Stimulated activated CD4-positive, alpha-beta T cell treated with anti-CD3 and anti-CD28 coated beads, Interleukin-1b, Interleukin-23, amount 100 ng/mL, for 1 hour (primary cell): ENCODE measurements at places on chromosomes 3 and 15.

DNA sequence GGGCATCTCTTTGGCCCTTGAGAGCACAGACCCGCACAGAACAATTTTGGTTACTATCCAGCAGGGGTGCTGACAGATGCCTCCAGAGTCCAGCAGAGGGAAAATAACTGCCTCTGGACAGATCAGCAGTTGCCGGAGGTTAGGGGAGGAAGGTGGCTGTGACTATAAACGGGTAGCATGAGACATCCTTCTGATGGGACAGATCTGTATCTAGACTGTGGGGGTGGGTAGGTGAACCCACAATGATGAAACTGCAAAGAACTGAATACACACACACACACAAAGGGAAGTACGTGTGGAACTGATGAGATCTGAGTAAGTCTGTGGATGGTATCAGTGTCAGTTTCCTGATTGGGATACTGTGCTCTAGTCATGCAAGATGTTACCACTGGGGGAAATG is 21.2 kb downstream of the ADAMTS7 start:
- DNase-seq: no peak

DNA sequence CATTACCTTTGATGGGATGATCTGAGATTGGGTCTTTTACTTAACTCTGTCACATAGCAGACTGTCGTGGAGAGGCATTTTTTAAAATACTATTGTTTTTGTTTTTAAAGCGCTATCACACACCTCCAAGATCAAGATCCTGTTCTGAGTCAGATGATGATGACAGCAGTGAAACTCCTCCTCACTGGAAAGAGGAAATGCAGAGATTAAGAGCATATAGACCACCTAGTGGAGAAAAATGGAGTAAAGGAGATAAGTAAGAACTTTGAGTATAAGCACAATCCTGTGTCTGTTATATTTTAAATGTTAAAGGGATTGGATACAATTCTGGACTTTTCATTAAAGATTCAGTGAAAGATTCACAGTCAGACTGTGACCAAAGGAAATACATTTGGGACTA is 18.4 kb upstream of the ZBTB47 start:
- DNase-seq: no peak

DNA sequence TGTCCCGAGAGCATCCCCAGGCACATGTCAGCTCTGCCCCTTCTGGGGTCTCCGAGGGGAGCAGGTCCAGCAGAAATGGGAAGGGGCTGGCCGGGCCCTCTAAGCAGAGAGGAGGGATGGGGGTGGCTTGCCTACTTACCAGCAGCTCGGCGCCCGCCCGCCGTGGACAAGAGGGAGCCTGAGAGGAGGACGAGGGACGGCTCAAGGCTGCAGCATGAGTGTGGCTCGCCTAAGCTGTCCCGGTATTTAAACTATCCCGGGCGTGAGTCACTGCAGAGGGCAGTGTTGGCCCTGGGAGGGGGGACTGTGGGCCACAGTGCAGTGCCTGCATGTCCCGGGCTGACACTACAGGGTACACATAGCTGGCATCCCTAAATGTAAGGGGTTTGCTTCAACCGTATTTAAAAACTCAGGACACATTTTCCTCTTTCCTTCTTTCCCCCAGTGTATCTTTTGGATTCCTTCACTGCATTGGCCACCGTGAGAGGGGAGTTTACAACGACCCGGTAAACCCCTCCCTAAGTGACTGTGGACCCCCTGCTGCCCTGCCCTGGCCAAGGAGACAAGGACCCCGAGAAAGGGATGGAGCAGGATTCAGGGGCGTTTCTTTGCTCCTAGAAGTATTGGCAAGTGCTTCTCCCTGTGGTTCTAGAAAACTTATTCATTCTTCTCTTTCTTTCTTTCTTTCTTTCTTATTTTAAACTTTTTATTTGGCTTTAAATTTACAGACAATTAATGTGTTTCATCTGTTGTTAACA is at the start of gene LRRC15:
LRRC15 (minus strand) TSS at position 222 of the 758 bp plus-strand sequence. CDS start 8,700 bp downstream, outside the sequence.
- no peak for DNase-seq

DNA sequence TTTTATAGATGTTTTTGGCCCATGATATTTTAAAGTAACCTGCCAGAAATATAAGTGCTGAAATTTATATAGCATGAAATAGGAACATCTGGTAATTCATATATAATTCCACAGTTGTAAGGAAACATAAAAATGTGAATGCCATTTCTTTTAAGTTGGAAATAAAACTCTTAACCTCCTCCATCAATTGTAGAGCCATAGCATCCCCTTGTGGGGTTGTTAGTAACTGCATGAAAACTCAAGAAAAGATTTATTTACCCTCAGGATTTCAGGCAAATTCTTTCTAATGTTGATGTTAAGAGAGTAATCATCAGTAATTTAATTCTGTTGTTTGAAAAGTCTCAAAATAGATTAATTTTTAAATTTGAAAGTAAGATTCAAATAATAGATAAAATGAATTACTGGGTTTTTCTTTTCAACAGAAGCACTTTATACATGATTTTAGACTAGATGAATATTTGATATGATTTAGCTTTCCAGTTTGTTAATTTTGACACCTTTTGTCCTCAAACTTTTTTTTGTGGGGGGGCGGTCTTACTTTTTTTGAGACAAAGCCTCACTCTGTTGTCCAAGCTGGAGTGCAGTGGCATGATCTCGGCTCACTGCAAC is 74.7 kb downstream of the RASA2 start:
- no peak for DNase-seq

- DNase-seq: no peak
Observed at GRCh38 chr15:80285379-80285778, 33.4 kb upstream of the CTXND1 start.

- DNase-seq: no peak
Observed at GRCh38 chr3:183266454-183266853, 13.4 kb downstream of the B3GNT5 start.

DNA sequence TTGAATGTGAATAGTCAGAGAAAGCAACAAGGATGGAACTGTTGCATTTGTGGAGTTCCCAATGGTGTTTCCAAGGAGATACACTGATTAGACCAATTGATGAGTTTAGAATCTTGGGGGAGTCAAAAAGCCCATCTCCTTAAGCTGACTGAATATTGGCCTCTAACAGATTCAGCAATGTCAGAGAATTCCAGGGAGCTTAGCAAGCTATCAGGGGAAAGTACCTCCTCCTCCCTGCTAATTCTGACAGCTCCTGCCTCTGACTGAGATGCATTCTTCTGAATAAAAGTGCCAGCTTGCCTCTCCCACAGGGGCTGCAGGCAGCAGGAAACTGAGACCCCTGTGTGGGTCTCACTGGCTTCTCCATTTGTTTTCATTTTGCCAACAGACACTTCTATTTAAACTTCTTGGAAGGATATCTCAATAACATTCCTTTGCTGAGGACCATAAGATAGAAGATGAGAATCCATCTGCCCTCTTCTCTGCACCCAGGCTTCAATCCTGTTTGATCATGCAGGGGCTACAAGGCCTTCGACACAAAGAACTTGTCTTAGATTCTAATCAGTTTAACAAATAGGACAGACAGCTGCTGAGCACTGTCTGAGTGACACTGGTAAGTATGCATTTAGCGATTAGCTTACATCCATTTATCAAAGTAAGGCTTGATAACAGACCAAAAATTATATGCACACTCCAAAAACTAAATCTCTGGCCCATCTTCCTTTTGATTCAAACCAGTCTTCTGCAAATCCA is 1080.8 kb downstream of the TUSC7 start:
- no peak for DNase-seq

- DNase-seq: no peak
Observed at GRCh38 chr15:77243716-77244401, 172.9 kb upstream of the TSPAN3 start.

DNA sequence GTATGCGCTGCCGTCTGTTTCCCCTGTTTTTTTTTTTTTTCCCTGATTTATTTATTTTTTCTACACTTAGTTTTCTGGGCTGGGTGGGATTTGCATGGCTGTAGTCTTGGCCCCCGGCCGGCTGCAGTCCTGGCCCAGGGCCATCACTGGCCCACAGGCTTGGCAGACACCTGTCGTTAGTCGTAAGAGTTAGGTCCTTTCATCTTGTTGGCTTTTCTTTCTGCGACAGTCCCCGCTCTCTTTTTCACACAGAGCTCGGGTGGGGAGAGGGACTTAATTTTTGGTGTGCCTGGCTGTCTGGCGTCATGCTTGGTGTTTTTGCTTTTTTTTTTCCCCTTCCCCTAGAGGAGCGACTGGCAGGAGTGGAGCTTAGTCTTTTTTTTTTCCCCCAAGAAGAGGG is 183.4 kb downstream of the KLF13 start:
- no peak for DNase-seq

DNA sequence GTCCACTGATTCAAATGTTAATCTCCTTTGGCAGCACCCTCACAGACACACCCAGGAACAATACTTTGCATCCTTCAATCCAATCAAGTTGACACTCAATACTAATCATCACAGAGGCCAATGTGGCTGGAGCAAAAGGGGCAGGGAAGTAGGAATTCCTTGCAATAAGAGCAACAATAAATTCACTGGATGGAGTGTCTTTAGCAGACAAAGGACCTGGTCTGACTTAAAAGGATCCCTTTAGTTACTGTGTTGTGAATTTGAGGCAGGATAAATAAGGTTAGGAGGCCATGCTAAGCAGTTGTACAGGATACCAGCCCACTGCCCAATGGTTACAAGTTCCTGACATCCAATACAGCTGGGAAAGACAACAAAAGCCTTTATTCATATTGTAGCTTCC is 12.3 kb upstream of the GFM1 start:
- no peak for DNase-seq

- DNase-seq: no peak
Observed at GRCh38 chr3:173939331-173939730, 541.8 kb downstream of the NLGN1 start.

DNA sequence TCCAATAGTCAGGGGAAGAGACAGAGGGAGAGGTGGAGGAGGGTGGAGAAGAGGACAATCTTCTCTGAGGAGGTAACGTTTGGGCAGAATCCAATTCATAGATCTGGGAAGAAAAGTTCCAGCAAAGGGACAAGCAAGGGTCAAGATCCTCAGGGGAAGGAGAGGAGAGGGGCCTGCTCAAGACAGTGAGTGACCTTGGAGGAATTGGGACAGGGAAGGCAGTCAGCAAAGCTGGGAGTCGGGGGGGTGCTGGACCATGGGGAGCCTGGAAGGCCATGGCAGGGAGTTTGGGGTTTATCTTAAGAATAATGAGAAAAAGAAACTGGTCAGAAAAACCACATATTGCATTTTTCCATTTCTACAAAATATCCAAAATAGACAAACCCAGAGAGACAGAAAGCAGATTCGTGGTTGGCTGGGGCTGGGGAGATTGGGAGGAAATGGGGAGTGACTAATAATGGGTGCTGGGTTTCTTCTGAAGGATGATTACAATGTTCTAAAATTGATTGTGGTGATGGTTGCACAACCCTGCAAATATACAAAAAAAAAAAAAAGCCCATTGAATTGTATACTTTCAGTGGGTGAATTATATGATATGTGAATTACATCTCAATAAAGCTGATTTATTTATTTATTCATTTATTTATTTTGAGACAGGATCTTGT is 19.6 kb upstream of the SRP14 start:
- DNase-seq: no peak

- no peak for DNase-seq
Observed at GRCh38 chr3:49792371-49793150, 6.2 kb upstream of the IP6K1 start.

DNA sequence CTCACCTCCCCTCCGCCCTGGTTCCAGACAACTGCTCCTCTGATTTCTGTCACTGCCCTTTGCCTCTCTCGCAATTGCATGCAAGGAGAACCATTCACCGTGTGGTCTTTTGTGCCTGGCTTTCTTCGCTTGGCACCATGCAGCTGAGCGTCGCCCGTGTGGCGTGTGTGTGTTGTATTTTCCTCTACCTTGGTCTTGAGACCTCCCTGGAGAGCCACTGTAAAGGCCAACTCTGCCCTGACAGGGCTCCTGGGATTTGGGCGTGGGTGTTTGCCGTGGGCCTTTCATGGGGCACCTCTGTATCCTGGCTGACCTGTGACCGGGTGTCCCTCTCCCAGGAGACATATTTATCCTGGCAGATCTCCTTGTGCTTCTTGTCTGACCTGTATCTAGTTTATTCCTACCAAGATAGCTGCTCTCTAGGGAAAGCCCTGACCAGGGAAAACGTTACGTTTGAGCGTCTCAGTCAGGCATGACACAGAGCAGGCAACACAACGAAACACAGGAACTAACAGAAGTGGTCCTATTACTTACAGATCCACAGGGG is 2.0 kb upstream of the PIGZ start:
- DNase-seq: no peak

DNA sequence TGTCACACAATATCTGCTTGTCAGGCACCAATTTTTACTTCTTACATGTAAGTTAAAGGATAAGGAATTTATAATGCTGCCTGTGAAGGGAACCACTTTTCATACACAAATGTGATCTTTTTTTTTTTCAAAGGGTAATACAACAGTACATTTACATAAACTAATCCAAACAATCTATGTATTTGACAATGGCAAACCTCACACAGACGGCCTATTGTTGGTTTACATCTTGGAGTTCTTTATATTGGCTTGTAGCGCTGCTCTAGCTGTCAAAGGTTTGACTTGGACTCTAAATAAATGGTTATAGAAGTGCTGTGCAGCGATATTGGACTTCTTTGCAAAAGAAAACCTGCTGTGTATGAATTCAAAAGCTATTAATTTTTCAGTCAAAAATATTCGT is 598.0 kb downstream of the FOXP1 start:
- no peak for DNase-seq

DNA sequence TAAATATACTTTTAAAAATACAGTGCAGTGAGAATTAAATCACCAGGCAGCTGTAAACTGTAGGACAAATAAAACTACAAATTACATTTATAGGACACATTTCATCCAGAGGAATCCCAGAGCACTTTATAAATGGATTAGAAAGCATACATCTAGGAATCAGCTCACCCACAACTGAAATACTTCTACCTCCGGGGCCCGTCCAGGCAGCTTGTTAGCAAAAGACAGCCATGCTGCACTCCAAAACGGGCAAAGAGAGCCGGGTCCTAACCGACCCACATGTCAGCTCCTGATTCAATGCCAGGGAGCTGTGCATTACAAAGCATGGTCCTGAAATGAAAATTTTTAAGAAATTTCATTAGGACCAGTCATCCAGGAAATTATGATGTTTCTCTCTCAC is 234.1 kb downstream of the CBLB start:
- no peak for DNase-seq

- DNase-seq: no peak
Observed at GRCh38 chr3:74426571-74426970, 187.9 kb downstream of the CNTN3 start.

DNA sequence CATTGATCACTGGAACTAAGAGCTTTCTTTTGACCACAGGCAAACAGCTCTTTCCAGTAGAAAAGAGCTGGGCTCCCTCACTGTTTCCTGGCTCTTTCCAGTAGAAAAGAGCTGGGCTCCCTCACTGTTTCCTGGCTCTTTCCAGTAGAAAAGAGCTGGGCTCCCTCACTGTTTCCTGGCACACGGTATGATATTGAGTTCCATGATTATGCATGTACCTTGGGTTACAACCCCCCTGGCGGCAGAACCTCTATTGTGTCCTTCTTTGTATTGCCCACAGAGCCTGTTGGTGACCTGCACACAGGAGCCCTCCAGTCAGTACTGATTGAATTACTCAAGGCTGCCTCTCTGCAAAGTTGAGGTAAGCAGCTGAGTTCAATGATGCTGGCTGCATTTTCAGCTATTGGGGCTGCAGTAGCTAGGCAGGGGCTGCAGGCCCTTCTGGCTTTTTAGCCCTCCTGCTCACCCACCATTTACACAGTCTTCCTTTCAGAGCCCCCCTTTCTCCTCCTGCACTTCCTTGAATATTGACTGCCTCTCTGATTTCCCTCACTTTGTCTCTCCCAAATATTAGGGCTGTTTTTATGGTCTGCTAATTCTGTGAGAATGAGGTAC is 10.2 kb downstream of the ACKR2 start:
- no peak for DNase-seq

- no peak for DNase-seq
Observed at GRCh38 chr15:62862717-62863116, 179.8 kb upstream of the TPM1 start.
